ENCODE measurements at places on chromosomes 5 and 9. TPM values are rescaled to one million over a fixed set of nuclear protein-coding genes. Genes with fewer than 3 reads are reported as not detected.

Gene PPP3R2
- total RNA-seq = not detected

DNA sequence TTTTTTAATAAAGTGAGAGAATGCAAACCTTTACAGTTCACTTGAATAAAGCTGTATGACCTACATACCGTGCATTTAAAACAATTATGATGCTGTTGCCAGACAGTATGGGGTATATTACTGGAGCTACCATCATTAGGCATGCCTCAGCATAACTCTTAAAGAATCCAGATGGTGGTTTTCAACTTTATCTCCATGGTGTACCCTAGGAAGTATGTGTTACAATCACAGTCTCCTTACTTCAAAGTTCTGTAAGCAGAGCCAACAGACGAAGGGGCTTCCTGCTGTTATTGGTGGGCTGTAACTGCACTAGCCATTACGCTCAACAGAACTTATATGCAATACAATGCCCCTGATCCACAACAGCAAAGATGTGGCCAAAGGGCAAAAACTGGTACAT lies 803.3 kb downstream of the DTWD2 start:
- DNase-seq = no peak

DNA sequence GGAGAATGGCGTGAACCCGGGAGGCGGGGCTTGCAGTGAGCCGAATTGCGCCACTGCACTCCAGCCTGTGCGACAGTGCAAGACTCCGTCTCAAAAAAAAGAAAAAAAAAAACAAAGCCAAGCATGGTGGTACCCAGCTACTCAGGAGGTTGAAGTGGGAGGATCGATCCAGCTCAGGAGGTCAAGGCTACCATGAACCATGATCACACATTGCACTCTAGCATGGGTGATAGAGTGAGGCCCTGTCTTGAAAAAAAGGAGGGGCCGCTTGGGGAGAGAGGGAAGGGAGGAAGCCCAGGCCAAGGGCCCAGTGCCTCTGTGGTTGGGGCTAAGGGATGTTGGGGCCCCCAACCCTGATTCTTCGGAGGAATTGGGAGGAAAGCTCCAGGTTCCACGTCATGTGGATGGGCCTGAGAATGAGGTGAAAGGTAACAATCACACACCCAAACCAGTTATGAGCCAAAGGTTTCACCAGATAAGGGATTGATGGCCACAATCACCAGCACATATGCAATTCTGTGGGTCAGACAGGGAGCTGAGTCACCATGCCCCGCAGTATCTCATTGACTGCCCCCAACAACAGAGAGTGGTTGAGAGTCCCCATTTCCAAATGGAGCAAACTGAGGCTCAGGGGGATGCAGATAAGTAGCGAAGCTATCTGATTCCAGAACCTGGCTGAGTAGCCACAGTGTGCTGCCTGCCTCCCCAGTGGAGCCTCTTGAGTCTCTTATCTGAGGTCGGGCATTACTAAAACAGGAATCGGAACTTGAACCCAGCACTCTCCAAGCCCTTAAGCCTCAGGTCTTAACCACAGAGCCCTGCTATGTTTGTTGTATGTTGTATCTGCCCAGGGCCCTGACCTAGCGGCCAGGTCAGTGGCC lies 20.5 kb downstream of the SWI5 start:
- DNase-seq = no peak

DNA sequence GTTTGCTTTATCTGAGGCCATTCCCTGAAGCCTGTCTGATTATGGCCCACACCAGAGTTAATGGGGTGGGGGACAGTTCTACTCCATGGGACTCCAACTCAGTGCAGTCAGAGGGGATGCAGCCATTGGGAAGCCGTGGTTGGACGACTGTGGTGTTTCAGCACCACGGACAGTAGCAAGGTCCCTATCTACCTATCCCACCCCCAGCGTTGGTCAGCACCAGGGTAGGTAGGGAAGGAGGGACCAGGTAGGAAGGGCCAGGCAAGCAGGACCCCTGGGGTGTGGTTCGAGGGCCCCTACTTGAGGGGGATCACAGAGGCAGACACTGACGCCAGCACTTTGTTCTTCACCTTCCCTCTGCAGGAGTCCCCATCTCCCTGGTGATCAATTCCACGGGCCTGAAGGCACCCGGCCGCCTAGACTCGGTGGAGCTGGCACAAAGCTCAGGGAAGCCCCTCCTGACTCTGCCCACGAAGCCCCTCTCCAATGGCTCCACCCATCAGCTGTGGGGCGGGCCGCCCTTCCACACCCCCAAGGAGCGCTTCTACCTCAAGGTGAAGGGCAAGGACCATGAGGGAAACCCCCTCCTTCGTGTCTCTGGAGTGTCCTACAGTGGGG lies 33.2 kb downstream of the HMCN2 start:
- DNase-seq = no peak

All from mammary epithelial cell (primary cell).